Muscle of leg (tissue), 16 donors: ENCODE measurements at places on chromosomes 12 and 14. TPM values are rescaled to one million over a fixed set of nuclear protein-coding genes. Genes with fewer than 3 reads are reported as not detected.

CMTM5 gene
- polyA plus RNA-seq, result 4.5 TPM

KCNMB4 gene
- polyA plus RNA-seq, result 13.6 TPM

MYF5 gene
- polyA plus RNA-seq, result 37.0 TPM

BICD1 gene
- polyA plus RNA-seq, result 9.6 TPM

COX8C gene
- polyA plus RNA-seq, result not detected

SDR9C7 gene
- 0.23 TPM for polyA plus RNA-seq

SLCO1C1 gene
- polyA plus RNA-seq, result 0.25 TPM

SYT1 gene
- 2.0 TPM for polyA plus RNA-seq

TSPAN19 gene
- not detected for polyA plus RNA-seq

GRCh38 chr14:59107819-59108218, 80.6 kb upstream of the DAAM1 start:
- DNase-seq, result peak; percentile 65

DNA sequence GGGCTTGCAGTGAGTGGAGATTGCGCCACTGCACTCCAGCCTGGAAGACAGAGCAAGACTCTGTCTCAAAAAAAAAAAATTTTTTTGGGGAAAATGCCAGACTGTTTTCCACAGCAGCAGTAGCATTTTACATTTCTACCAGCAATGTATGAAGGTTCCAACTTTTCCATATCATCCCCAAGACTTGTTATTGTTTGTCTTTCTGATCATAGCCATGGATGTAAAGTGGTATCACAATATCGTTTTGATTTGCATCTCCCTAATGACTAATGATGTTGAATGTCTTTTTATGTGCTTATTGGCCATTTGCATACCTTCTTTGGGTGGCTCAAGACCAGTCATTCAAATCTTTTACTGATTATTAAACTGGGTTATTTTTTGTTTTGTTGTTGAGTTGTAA, 63.7 kb downstream of the NTN4 start:
- DNase-seq, result no peak

DNA sequence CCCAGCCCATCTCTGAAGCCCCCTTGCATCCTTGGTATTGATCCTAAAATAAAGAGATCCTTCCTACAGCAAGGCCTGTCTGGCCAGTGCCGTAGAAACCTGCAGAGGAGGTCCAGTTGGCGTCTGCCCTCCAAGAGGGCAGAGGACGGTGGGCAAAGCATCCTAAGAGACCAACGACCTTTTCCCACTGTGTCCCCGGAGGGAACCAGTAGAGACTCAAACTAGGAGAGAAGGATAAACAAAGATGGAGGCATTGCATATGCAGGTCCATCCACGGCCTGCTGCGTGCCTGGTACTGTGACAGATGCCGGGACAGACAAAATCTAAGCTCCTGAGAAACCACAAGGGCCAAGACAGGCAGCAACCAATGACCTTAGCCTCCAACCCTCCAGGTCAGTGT, 3.8 kb downstream of the NCKAP5L start:
- DNase-seq, result no peak

- no peak for DNase-seq
These were observed 23.2 kb downstream of the PLXNC1 start for GRCh38 chr12:94171595-94171930.

DNA sequence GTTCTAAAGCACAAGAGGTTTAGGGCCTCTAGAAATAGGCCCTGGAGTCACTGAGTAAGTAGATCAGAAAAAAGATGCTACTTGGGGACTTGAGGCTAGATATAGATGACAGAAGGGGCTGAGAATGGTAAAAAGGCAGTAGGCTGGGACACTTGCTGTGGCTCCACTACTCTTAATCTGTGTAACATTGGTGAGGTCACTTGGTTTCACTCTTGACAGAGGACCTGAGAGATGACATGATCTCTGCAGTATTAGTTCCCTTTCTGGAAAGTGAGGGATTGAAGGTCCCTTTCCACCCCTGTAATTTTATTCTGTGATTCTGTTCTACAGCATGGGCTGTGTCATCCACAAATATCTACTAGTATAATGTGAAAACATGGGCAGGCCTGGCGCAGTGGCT, 39.7 kb downstream of the MAPKAPK5 start:
- DNase-seq, result no peak

GRCh38 chr12:9868311-9868801, 798 bp downstream of the CLEC2B start:
- peak; percentile 7 for DNase-seq

GRCh38 chr12:128969480-128970055, 116.3 kb downstream of the GLT1D1 start:
- DNase-seq, result peak; percentile 70

DNA sequence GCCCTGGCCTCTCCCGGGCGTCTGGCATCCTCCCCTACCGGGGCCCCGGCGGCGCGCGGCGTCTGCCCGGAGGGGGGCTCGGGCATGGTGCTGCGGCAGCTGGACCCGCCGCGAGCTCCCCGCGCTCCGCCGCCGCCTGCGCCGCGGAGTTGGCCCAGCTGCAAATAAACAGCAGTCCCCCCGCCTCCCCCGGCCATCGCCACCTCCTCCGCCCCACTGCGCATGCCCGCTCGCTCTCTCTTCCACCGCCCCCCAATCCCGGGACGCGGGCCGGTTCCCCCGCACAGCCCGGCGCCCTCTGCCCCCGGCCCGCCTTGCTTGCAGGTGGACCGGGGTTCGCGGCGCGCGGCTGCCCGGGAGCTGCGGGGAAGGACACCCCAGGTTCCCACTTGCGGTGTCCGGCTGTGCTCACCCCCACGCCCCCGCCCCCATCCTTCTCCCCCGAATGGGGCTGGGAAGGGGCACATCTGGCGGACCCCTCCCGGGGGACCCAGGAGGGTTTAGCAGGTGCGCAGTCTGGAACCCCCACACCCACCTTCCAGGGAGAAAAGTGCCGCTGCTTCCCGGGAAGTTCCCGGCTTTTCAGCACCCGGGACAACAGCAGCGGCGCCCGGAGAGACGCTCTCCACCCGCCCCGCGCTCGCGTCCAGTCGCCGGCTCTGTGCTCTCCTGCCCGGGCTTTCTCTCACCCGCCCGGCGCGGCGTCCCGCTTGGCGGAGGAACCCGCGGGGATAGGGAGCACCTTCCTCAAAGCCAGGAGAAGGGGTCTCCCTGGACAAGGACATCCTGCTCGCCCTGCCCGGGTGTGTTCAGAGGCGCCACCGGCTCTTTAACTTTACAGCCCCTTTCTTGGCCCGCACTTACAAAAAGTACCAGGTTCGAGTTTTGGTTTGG, at the start of gene TMTC1:
TSS of gene TMTC1 (minus strand) at position 170 of the 894 bp plus-strand sequence. CDS start 191 bp downstream, outside the sequence.
- DNase-seq, result peak; percentile 87

DNA sequence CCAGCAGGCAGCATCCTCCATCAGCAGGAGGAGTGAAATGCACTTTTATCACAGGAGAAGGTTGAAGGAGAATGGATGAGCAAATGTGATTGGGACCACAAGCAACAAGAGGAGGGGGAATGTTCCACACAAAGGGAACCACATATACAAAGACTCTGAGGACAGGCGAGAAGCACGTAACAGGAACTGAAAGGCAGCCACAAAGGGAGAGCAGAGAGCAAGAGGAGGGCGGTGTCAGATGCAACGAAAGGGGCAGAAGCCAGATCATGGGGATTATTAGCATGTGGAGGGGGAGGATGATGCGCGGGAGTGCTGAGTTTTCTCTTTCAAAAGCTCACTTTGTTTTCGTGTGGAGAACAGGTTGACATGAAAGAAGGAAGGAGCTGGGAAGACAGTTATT, 241.1 kb downstream of the SPTSSA start:
- DNase-seq, result no peak

GRCh38 chr12:59698600-59698999, 102.8 kb downstream of the SLC16A7 start:
- DNase-seq, result no peak

GRCh38 chr12:131455581-131456110, 255.2 kb upstream of the SFSWAP start:
- DNase-seq, result no peak

- DNase-seq, result no peak
These were observed 646 bp upstream of the DNAJC22 start for GRCh38 chr12:49345825-49346658.

DNA sequence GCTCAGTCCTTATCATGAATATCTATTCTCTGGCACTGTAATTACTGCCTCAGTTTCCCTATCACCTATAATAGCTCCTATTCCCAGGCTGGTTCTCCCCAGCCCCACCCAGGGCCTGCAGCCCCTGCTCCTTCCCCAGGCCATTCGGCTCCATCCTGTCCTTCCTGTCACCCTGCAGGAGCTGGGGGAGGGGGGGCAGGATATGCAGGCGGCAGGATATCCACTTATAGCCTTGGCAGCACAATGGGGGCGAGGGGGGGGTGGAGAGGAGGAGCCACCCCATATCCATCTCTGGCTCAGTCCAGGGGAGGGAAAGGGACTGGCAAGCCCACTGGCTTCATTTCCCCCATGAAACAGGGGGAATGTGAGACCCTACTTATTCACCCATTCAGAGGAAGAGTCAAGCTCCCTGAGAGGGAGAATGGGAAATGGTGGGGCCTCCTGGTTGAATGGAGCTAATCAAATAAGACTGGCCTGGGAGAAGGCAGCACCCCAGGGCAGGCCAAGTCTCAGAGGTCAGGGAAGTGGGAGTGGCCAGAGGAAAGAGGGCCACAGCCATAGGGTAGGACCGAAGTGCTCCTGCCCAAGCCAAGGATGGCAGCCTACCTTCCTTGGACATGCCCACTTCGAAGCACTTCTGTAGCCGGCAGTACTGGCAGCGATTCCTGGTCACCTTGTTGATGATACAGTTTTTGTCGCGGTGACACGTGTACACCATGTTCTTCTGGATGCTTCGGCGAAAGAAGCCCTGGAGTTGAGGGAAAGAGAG, 7.8 kb upstream of the ITGB7 start:
- no peak for DNase-seq

- DNase-seq, result peak; percentile 88
These were observed 1.6 kb upstream of the INF2 start for GRCh38 chr14:104687601-104688504.

- no peak for DNase-seq
These were observed 178.1 kb downstream of the ACSS3 start for GRCh38 chr12:81255947-81256346.

- DNase-seq, result no peak
These were observed 90.1 kb downstream of the HELB start for GRCh38 chr12:66392266-66392915.

DNA sequence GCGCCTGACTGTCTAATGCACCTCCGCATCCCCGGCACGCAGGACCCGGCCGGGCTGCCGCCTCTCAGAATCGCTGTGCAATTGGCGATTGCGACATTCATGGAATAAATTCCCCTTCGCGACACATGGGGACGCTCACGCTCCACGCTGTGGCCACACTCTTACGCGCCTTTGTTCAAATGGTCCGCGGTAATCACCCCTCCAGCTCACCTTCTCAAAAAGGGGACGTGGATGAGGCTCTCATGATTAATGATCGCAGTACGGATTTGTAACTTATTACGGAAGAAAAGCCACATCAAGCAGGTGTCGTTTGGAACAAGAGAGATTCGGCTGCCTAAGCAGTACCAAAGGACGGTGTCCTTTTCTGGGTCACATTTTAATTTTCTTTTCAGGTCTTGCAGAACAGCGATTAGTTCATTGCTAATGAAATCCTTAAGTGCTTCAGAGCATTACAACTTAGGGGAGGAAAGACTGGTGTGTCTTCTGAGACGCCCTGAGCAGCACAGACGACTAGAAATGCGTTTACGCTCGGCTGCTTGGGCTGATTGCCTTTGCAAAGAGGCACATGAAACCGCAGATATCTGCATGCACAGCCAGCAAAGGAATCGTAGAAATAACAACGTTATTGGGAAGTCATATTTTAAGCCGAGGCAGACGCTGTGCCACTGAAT, 37.3 kb upstream of the ADGRD1 start:
- DNase-seq, result peak; percentile 76

DNA sequence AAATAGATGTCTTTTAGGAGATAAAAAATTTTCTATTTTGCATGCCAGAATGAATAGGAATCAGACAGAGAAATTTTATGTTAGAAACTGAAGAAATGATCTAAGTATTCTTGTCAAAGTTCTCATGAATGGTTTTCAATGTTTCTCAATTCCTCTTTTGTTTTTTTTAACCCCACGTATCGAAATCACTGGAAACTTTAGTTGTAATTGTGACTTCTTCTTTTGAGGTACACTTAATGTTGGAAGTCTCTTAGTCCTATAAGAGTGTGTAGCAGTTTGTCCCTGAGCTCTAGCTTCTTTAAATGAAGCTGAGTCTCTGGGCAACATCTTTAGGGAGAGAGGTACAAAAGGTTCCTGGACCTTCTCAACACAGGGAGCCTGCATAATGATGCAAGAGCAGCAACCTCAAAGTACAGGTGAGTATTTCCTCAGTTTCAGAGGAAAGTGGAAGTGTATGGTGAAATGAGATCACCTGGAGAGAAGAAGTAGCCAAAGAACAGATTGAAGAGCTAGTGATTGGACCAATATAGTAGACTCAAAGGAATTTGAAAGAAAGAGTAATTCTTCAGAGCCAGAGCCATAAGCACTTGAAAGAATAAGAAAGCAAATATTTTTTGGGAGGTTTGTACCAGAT, at the start of gene CLEC6A:
TSS of gene CLEC6A (plus strand) at position 236 of the 634 bp plus-strand sequence. CDS start at position 386, 150 bp downstream.
- DNase-seq, result peak; percentile 4

GRCh38 chr12:38149395-38150073, 167.0 kb upstream of the ALG10B start:
- DNase-seq, result no peak

GRCh38 chr12:14950982-14951746, 10.2 kb downstream of the ARHGDIB start:
- DNase-seq, result no peak

DNA sequence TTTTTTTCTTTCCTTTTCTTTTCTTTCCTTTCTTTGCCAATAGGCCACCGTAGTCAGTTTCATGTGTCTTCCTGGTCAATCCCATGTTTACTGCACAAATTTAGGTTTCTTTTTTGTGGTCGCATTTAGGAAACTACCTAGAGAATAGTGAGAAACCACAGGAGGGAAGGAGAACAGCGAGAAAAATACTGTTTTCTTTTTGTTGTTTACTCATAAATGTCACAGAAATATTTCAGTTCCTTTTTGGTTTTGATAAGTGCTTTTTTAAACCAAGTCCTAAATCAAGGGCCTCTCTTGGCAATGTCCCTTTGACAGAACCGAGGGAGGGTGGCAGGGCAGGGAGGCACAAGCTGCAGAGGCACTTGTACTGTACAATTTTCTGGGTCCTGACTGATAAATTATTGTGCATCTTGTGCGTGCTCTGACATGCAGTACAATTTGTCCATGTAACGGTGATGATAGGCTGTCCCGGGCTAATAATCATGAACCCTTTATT, 326.1 kb downstream of the CACNA1C start:
- DNase-seq, result no peak

- no peak for DNase-seq
These were observed 474.1 kb downstream of the FLRT2 start for GRCh38 chr14:86003998-86004397.

GRCh38 chr12:111389635-111390034, 16.1 kb upstream of the SH2B3 start:
- DNase-seq, result no peak

DNA sequence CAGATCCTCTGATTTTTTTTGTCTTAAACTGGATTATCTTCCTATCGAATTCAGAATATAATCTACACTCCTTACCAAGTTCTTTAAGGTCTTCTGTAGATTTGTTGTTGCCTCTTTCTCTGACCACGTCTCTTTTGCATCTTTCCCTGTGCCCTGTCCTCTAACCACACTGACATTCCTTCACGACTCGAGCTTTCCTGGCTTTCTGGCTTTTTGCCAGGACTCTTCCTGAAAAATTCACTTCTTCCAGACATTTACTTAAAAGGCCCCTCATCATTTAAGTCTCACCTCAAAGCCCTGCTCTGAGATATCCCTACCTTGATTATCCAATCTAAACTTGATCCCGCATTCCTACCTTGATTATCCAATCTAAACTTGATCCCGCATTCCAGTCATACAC, 422.3 kb upstream of the DCN start:
- no peak for DNase-seq
